ENCODE measurements at places on chromosomes 4 and X.

GRCh38 chr4:47413521-47413920 lies 50.0 kb downstream of the COMMD8 start:
- no peak for DNase-seq

GRCh38 chr4:167222099-167222498 lies 12.2 kb downstream of the SPOCK3 start:
- no peak for DNase-seq

- no peak for DNase-seq
Measured at GRCh38 chr4:126777649-126778048, 855.1 kb upstream of the INTU start.

DNA sequence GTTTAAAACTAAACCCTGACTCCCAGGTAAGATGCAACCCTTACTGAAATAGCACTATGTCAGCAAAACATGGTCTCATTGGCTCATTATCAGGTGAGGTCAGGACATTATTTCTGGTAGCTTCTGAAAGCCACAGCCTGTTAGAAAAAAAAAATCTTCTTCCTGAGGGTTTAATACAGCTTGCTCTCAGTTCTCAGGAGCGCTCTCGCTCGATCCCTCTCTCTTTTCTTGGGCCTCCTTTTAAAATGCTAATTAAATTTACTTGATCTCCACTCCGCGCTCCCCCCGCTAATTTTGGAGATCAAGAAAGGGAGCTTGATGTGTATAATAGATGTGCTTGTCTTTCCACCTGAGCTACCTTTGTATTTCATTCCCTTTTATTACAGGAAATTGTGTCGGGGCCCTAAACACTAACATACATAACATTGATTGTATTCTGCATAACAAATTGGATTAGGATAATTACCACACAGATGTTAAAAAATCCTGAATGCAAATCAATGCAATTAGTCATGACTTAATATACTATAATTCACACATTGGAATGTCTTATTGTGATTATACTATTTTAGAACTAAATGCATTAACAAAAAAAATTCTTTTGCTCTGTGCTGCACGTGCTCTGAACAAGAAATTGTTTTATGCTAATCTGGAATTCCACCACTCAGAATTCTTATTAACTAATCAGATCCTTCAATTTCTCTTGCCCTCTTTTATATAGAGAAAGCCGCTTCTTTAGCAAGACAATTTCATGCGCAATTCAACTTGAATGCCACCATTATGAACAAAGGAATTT lies 101.6 kb upstream of the TEX13D start:
- peak; percentile 10 for DNase-seq

DNA sequence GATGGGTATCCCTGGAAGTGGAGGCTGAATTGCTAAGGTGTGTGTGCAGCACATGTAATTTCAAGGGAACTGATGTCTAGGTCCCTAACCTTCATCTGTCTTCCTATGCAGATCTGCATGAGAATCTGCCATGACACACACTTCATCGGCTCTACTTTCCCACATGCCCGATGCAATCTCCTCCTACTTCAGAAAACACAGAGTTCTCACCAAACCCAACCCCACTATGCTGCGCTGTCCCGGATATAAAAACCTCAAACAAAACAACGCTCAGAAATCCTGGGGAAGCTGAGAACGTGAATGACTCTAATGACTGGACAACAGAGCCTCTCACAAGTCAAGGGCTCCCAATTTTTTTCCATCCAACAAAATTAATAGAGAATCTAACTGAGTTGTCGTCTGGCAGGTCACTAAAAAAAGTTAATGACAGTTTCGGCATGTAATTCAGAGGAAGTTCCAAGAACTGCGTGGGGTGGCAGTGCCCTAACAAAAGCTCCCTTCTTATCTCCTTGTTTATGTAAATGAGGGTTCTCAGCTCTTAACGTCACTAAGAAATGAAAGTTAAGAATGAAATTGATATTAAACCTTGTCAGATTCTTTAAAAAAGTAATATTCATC lies 39.0 kb downstream of the STX18 start:
- no peak for DNase-seq

DNA sequence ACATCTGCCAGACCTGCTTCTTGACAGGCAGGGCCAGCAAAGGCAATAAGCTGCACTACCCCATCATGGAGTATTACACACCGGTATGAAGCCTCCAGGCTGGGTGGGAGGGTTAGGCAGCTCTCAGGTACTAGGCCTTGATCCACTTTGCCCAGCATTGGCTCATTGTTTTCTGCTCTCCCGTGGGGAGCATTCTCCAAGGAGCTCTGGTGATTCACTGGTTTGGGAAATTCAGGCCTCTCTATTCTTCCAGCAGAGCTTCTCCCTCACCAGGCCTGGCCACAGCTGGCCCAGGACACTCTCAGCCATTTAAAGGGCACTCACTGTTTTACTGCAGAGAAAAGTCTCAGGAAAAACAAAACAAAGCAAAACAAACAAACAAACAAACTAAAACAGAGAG lies 33.0 kb downstream of the DRP2 start:
- DNase-seq, result no peak

DNA sequence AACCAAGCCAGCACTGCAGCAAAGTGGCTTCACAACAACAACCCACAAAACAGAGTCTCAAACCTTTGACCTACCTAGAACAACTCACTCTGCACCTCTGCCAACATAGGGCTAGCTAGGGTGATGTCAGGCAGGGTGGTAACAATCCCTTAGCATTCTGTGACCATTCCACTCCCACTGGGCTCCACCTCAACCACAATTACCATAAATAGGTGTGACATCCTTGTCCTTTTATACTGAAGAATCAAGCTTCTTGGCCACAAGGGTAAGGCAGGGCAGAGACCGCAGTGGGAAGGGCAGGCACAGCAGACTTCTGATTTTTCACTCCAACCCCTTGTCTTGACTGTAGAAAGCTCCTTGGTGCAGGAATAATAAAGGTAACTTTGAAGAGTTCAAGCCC lies 795.4 kb upstream of the DIAPH2 start:
- no peak for DNase-seq

- DNase-seq, result no peak
Measured at GRCh38 chr4:159009521-159009920, 93.4 kb upstream of the RAPGEF2 start.

DNA sequence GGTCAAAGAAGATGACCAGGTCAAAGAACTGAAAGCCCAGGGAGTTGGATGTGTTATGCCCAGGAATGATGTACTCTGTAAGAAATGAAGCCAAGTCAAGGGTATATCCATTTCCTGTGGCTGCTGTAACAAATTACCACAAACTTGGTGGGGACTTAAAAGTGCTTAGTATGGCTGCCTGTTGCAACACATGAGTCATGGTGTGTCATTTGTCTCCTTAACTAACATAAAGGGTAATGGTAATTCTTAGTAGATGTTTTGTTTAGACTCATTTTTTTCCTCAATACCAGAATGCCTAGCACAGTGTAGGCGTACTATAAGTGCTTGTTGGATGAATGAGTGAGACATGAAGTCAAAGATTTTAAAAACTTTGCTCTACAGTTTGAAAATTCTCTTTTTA lies 45.7 kb downstream of the SYTL5 start:
- no peak for DNase-seq

GRCh38 chr4:121873604-121874003 lies 3.3 kb upstream of the BBS7 start:
- no peak for DNase-seq

DNA sequence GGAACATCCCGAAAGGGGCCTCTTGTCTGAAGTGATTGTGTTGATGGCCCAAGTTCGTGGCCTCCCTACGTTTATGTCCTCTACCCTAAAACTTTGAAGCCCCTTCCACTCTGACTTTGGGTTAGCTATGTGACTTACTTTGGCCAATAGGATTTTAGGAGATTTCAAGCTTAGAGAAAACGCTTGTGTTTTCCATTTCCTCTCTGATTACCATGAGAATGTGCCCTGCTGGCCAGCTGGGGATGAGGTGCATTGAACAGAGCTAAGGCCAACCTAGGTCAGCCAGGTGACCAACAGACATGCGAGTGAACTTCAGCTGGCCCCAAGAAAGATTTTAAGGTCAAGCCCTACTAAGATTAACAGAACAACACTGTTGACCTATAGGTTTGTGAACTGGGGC lies 82.4 kb downstream of the SLC2A9 start:
- peak; percentile 65 for DNase-seq

GRCh38 chrX:111447298-111447697 lies 35.3 kb upstream of the DCX start:
- peak; percentile 57 for DNase-seq

GRCh38 chr4:3376266-3376665 lies 65.5 kb upstream of the HGFAC start:
- no peak for DNase-seq

DNA sequence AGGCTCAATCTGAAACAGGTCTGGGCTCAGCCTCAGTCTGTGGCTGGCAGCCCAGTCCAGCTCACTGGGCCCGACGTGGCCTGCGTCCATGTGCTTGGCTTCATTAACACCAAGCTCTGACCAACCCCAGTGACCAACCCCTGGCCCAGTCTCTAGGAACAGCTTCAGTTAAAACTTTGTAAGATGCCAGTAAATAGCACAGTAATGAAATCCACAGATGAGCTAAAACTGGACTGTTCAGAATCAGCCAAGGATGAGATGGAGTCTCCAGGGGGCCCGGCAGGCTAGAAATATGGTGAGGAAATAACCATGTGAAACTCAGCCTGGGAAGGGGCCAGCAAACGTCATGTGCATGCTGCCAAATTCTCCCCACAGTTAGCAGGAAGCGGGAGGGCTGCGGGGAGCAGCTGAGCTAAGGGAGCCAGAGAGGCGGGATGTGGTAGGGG lies 37.1 kb upstream of the XPNPEP2 start:
- no peak for DNase-seq

- DNase-seq, result no peak
Measured at GRCh38 chr4:1776521-1777161, 16.5 kb upstream of the FGFR3 start.

- DNase-seq, result no peak
Measured at GRCh38 chr4:41670982-41671381, 77.5 kb downstream of the PHOX2B start.

GRCh38 chr4:7554905-7555304 lies 120.2 kb upstream of the PSAPL1 start:
- DNase-seq, result peak; percentile 40

DNA sequence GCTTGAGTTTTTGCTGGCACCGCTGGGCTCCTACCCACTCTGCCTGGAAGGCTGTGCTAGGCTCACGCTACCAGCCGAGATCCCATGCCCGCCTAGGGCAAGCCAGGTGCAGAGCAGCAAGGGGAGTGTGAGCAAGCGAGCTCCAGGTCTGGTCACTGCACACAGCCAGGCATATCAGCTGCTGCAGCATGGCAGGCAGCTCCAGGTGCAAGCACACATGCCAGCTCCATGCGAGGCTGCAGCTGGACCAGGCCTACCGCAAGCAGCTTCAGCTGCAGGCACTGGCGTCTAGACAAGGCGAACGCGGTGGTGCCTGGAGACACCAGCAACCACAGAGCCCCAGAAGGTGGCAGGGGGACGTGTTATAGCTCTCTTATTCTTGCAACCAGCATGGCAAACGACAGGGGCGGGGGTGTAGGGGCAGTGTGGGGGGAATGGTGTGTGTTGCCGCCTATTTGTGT lies 614.7 kb upstream of the EPHA5 start:
- DNase-seq, result no peak

GRCh38 chr4:145298885-145299284 lies 118.5 kb upstream of the OTUD4 start:
- no peak for DNase-seq

GRCh38 chr4:165524532-165525190 lies 145.9 kb downstream of the CPE start:
- DNase-seq, result no peak

DNA sequence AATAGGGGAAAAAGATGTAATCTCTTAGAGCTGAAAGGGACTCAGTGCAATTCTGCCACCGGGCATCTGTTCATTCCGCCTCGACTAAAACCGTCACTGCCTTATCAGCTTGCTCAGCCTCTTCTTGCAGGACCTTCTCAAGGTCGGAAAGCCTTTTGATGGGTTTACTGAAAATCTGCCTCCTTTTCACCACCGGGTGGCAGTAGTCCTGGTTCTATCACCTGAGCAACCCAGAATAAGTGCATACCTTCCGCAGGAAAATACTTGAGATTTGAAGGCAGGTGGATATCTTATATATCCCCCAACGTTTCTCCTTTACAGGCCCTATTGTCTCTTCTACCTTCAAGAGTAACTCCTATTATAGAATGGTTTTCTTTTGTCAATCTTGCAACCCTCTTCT lies 103.4 kb upstream of the PAK3 start:
- peak; percentile 67 for DNase-seq

GRCh38 chrX:2697306-2697705 lies 6.2 kb downstream of the CD99 start:
- DNase-seq, result no peak

GRCh38 chr4:63275491-63275890 lies 1133.8 kb downstream of the TECRL start:
- no peak for DNase-seq

GRCh38 chrX:122582280-122582974 lies 601.7 kb upstream of the GRIA3 start:
- DNase-seq, result no peak

DNA sequence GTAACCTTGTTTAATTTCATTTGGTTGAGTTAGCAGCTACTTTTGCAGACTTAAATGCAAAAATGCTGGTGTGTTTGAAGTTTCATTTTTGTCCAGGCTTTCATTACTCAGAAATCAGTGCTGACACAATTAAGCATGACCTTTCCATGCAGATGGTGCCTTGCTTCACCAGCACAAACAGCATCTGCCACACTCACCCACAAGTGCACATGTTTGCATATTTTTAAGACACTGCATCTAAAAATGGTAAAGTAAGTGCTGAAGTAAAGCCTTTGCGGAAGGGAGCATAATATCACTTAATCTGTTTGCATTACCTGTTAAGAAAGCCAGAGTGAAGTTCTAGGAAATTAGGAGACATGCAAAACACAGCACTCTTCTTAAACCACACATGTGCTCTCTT lies 7.3 kb upstream of the DAPP1 start:
- DNase-seq, result no peak

GRCh38 chr4:138320831-138321230 lies 78.7 kb upstream of the SLC7A11 start:
- no peak for DNase-seq

DNA sequence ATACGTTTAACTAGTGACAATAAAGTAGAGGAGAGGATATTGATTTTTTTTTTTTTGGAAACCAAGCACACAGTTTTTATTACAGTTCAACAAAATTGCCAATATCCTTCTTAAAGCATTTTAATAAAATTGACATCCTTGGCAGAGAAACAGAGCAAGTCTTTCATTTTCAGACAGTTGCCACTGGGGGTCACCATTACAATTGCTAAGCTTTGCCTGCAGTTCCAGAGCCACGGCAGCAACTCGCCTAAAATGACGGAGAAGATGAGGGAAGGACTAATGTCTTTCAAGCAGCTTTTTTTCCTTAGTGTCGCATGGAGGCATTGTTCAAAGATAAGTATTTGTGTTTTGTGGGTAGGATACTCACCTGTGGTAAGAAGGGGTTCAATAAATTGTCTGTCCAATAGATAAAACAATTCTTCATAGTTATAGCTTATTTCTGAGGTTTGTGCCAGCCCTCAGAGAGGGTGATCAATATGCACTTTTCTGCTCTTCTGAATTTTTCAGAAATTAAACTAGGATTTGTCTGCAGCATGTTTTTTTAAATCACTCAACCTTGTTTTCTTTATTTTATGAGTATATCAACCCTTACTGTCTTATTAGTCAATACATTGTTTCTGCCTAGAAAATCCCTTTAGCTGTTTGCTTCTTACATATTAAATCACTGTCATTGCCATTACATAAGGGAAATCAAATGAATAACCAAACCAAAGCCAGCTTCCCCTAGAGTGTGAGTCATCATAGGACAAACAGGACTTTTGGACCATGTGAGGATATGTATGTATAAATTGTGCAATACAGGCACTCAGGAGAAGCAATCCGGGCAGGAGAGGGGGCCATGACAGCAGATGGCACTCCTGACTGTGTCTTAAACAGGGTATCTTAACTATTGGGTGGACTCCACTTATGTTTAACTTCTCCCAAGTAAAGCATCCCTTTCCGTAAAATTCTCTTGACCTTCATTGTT lies 508.1 kb upstream of the ARX start:
- DNase-seq, result peak; percentile 62

Measured in GM23338 (cell line).